Pericardium fibroblast (primary cell): ENCODE measurements at places on chromosomes 7 and 10. TPM values are rescaled to one million over a fixed set of nuclear protein-coding genes. Genes with fewer than 3 reads are reported as not detected.

The HOXA5 gene
- 1.3 and 35.0 TPM in 2 replicates for total RNA-seq

The AVPI1 gene
- 15.9 and 29.3 TPM in 2 replicates for total RNA-seq

The NODAL gene
- not detected in 2 replicates for total RNA-seq

The TET1 gene
- 4.2 and 5.4 TPM in 2 replicates for total RNA-seq

The ADAM22 gene
- 0.12 and 0.26 TPM in 2 replicates for total RNA-seq

The KLF6 gene
- 37.5 and 60.6 TPM in 2 replicates for total RNA-seq

The TLX1 gene
- not detected in 2 replicates for total RNA-seq

The SLC35G1 gene
- 2.2 and 3.6 TPM in 2 replicates for total RNA-seq

The MMD2 gene
- not detected in 2 replicates for total RNA-seq

The HMX2 gene
- not detected in 2 replicates for total RNA-seq

The SNX10 gene
- not detected in 2 replicates for total RNA-seq

The LIPM gene
- 0.34 TPM in 1 of 2 replicates, not detected in the other for total RNA-seq

The ACSM6 gene
- not detected in 2 replicates for total RNA-seq

The KLF14 gene
- total RNA-seq, result 0.34 and 0.58 TPM in 2 replicates

The VWA2 gene
- not detected in 2 replicates for total RNA-seq

The HOXA1 gene
- 0.23 and 3.3 TPM in 2 replicates for total RNA-seq

The PRF1 gene
- total RNA-seq, result not detected in 2 replicates

The TRIM8 gene
- 96.6 and 109 TPM in 2 replicates for total RNA-seq

The AS3MT gene
- total RNA-seq, result 0.70 and 1.0 TPM in 2 replicates

The NAT16 gene
- not detected in 2 replicates for total RNA-seq

The COL1A2 gene
- 7,471 and 8,614 TPM in 2 replicates for total RNA-seq

The HHEX gene
- total RNA-seq, result 0.12 and 0.51 TPM in 2 replicates
